ENCODE measurements at places on chromosomes 1 and 21.

- DNase-seq, result no peak
Observed at GRCh38 chr1:168362991-168363390, 82.3 kb downstream of the TBX19 start.

DNA sequence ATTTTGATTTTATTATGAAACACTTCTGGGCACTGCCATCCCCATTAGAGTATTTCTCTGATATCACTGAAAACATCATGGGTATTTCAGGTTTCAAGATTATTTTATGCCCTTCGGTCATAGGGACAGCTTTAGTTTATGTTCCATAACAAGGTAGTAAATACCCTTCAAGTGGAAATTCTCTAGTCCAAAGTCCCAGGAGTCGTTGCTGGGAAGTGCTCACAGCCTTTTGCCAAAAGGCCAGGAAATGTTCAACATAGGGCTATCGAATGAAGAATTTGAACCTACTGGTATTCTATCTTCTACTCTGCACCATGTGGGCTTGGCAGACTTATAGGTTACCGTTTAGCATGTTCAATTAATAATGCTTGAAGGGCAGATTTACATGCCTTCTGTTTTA, 7.7 kb upstream of the MFSD2A start:
- DNase-seq, result no peak

DNA sequence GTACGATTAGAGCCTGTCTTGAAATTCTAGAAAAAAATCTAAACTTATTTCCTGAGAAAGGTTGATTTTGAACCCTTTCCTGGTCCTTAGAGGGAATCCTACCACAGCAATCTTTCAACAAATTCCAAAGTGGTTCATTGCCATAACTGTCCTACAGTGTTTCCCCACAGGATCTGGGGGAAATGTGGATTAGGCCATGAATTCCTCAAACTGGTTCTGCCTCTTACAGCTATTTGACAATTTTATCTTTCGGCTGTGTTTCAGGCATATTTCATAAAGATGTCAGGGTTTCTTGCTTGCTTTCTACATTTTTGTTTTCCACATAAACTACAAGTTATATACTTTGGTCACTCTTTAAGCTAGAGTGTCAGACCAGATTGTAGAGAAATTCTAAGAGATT, 544 bp upstream of the ZP4 start:
- no peak for DNase-seq

DNA sequence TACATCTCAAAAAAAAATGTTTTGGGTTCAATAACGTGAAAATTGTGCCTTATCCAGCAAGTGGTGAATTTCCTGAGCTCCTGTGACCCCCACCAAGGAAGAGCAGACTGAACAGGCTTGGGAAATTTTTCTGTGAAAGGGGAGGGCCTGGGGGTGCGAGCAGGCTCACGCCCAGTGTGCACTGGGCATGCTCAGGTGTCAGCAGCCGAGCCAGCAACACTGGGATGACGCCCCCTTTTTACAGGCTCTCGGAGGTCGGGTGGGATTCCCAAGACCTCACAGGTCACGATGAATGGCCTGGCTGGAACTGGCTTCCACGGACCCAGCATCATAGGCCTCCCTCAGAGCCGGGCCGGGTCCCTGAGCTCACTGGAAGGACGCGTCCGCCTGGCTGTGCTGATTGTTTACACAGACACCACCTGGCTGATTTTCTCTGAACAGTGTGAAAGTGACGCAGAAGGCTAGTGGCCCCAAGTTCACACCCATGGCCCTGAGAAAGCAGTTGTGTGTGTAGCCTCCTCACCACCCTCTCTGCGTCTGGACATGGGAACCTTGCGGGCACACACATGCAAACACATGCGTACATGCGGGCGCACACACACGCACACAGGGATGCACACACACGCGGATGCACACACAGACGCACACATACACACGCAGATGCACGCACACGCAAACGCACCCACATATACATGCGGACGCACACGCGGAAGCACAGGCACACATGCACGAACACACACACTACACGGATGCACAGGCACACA, 9.2 kb downstream of the CSTB start:
- DNase-seq, result no peak

- DNase-seq, result no peak
Observed at GRCh38 chr1:224540535-224540934, 75.6 kb upstream of the CNIH3 start.

DNA sequence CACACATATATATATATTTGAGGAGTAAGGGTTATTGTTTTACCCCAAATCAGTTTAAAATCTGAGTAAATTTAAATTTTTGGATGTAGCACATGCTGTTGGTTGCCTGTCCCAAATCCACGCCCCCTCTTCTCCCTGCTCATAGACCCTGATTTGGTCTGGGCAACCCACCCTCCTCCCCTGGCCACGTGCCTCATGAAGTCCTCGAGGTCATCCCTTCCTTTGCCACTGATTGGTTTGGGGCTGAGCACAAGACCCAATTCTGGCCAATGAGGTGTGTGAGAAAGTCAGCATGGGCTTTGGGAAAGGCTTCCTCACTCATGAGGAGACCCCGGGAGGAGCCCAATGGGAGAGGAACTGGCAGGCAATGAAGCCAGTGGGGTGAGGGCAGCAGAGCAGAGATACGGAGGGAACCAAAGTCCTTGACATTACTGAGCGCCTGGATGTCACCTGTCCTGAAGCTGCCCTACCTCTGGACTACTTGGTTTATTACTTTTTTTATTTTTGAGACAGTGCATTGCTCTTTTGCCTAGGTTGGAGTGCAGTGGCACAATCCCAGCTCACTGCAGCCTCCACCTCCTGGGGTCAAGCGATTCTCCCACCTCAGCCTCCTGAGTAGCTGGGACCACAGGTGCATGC, 31.3 kb upstream of the GPR157 start:
- no peak for DNase-seq

- DNase-seq, result no peak
Observed at GRCh38 chr21:45109831-45110492, 35.6 kb downstream of the ADARB1 start.

GRCh38 chr1:245313576-245313975, 158.8 kb downstream of the KIF26B start:
- no peak for DNase-seq

DNA sequence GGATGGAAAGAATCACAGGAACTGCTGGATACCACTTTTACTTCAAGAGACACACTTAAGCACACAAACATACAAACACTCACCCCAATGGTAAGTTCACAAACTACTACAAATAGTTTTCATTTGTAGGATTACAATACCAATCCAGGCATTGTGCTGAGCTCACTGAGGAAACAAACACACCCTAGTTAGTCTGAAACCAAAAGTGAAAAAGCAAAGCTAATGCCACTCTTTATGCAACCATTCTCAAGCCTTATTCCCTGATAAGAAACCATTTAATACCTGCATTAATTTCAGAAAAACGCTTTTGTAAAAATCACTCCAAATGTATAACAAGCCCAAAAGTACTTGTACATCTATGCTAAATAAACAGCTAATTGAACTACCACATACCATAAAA, 38.3 kb downstream of the RNF115 start:
- DNase-seq, result no peak

GRCh38 chr1:217946511-217946910, 315.4 kb downstream of the SPATA17 start:
- DNase-seq, result no peak

GRCh38 chr1:164777518-164777917, 218.5 kb downstream of the PBX1 start:
- no peak for DNase-seq

GRCh38 chr1:2290595-2291510, 62.7 kb downstream of the SKI start:
- DNase-seq, result peak; percentile 61

DNA sequence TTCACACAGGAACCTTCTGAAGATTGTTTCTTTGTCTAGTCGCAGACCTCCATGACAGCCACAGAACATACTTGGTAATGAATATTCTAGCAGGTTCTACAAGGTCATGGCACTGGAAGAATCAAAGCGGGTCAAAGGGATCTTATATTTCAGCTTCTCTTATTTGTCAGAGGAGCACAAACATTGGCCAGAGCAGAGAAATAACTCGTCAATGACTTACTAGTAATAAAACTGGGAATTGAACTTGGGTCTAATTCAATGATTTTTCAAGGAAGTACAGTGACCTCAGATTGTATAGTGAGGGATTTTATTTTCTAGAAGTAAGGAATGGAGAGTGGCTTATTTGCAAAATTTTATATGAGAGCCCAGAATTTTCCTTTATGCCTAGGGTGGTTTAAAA, 290.8 kb upstream of the PLXNA2 start:
- DNase-seq, result no peak

DNA sequence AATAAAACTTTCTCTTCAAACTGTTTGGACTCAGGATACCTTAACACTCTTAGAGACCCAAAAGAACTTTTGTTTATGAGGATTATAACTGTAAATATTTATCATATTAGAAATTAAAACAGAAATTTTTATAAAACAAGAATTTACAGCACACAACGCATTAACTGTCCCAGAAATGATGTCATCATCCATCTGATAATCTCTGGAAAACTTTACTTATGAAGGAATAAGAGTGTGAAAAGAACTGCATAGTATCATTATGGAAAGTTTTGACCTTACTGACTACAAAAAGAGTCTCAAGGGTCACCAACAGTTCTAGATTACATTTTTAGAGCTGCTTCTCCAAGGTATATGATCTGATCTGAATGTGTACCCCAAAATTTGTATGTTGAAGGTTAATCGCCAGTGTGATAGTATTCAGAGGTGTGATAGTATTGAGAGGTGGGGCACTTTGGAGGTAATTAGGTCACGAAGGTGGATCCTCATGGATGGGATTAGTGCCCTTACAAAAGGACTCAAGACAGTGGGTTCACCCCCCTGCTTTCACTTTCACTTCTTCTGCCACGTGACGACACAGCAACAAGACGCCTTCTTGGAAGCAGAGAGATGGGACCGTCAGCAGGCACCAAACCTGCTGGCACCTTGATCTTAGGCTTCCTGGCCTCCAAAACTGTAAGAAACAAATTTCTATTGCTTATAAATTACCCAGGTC, 95.7 kb upstream of the NR5A2 start:
- DNase-seq, result no peak

DNA sequence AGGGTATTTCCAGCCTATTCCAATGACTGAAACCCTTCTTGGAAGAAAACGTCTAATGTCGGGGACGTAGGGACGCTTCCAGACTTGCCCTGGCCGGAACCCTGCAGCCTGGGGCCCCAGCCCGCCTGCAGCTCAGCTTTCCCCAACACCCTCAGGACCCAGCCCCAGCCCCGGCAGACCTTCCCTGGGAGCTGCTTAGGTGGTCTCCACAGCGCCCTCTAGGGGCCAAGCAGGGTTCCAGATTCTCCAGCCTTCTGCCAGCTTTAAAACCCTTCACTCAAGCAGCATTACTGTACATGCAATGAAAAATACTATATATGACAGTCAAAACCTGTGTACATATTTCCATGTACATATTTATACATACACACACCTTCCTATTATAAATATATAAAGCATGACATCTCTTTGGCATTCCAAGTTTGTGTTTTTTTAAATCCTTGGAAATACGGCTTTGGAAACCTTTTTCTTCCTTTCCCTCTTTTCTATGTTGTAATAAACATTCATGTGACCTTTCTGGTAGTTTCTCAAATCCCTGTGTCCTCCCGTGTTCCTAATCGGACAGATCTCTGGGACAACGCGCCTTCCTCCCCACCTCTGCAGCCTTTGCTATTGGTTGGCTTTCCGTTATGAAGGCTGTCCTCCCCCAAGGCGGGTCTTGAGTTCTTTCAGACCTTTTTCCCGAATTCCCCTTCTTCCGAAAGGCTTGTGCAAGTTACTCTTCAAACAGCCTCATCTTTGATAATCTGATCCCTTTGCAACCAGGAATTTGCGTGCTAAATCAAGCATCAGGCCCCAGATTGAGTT, 60.3 kb downstream of the STUM start:
- no peak for DNase-seq

- no peak for DNase-seq
Observed at GRCh38 chr1:33624261-33624990, 152.0 kb downstream of the ZSCAN20 start.

DNA sequence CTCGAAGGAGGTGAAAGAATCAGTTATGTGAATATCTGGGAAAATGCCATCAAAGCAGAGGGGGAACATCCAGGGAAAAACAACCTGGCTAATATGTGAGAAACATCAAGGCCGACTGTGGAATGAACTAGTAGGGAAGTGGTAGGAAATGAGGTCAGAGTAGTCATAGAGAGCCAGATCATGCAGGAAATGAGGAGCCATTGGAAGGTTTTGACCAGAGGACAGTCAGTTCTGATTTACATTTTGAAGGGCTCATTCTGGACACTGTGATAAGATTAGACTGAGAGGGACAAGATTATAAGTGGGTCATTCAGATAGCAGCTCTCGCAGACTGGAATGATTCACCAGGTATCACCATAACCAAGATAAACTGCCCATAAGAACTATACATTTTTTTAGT, 63.7 kb downstream of the SYT14 start:
- DNase-seq, result no peak

- DNase-seq, result no peak
Observed at GRCh38 chr1:156525856-156526489, 25.4 kb upstream of the MEF2D start.

DNA sequence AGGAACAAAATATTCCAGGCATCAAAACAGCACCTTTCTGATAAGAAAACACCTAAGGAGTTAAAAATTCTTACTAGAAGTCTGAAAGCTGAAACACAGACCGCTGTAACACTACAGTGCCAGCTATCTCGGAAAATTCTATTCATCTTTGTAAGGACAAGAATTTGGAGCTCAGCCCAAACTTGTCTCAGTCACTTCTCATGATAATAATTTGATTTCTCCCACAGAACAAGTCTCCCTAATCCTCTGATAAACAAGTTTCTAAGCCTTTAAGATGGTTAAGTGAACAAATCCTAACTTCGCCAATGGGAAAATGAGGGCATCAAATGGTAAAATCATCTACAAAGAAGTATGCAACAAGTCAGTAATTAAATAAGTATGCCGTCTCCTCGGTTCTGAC, 59.9 kb downstream of the SIPA1L2 start:
- no peak for DNase-seq

GRCh38 chr1:186550832-186551231, 89.9 kb upstream of the PDC start:
- no peak for DNase-seq

DNA sequence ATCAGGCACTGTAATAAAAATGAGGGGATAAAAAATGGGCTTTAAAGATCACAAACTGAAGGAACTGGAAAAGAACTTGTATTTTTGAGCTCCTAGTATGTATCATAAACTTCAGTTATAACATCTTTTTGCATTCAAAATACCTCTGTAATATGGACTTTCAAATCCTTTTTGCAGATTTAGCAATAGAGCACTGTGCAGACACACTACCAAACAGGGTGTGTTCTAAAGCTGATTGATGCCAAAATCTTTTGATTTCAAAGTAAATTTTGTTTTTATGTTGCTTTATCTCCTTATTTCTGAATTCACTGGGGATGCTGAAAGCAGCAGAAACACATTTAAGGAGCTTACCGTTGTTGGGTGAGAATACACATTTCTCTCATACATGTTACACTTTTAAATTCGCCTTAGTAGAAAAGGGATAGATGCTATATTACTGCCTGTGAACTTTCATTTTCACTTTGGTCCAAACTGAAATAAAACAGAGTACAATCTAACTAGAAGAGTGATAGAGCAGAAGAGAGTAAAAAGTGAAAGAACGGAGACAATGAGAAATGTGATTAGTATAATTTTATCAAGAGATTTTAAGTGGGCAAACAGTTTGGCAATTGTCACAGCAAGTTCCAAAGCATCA, 1126.6 kb downstream of the BRINP3 start:
- no peak for DNase-seq
